ENCODE measurements at places on chromosomes 13 and 19.
A peak's percentile ranks its signal among the peaks of the same experiment; 100 is the strongest.

GRCh38 chr19:46408664-46409039, 4.7 kb downstream of the CCDC8 start:
- DNase-seq = peak; percentile 53

DNA sequence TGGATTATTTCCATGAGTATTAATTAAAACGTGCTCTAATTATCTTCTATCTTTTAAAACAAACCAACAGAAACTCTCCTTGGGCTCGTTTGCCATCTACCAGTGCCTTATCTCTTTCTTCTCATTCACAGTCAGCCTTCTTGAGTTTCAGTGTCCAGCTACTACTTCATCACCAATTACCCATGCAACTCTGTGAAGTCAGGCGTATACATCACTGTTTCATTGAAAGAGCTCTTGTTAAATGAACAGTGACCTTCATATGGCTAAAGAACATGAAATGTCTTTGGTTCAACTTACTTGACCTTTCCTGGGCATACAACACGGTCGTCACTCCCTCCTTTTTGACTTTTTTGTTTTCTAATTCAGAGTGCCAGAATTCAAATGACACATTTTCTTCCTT, 5.2 kb upstream of the IFT88 start:
- DNase-seq = no peak

- DNase-seq = no peak
These were observed 62.1 kb downstream of the PEPD start for GRCh38 chr19:33459222-33460090.

DNA sequence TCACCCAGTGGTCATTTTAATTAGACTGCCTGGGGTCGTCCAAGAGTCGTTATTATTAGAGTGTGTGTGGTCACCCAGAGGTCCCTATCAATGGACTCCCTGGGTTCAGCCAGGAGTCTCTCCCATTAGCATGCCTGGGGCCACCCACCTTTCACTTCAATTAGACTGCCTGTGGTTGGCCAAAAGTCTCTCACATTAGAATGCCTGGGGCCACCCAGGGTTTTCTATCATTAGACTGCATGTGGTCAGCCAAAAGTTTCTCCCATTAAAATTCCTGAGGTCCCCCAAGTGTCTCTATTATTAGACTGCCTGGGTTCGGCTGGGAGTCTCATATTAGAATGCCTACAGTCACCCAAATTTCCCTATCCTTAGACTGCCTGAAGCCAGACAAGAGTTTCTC, 1472.6 kb downstream of the UQCRFS1 start:
- peak; percentile 25 for DNase-seq

GRCh38 chr19:42450314-42450934, 7.7 kb upstream of the CXCL17 start:
- DNase-seq = peak; percentile 80

- DNase-seq = no peak
These were observed 65.0 kb downstream of the FGF9 start for GRCh38 chr13:21735701-21736401.

- DNase-seq = no peak
These were observed 94.5 kb downstream of the TDRD3 start for GRCh38 chr13:60491531-60491930.

DNA sequence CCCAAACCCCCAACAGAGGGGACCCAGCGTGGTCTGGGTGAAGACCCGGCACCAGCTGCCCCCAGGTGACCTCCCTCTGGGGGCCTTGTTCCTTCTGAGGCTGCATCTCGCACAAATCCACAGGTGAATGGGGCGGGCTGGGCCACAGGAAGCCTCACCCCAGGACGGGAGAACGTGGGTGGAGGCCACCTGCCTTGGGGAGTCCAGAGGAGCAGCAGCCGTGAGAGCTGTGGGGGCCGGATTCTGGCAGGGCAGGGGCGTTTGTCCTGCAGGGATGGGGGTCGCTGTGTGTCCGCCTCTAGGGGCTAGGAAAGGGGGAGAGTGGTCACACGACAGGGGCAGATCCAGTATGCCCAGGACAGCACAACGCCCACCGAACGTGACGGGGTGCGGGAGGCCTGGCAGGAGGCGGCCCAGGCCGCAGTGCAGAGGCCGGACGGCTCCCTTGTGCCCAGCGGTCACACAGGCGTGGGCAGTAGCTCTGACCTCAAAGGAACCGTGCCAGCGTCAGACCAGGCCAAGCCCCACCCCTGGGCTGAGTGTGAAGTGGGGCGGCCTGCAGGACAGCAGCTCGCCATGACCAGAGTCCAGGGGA, 6.7 kb downstream of the POLR2E start:
- no peak for DNase-seq

- no peak for DNase-seq
These were observed 445.6 kb downstream of the KCTD12 start for GRCh38 chr13:76440568-76440967.

- DNase-seq = peak; percentile 98
These were observed 63.0 kb upstream of the FLT1 start for GRCh38 chr13:28557725-28558520.

GRCh38 chr19:45809643-45810159, 5.4 kb downstream of the RSPH6A start:
- DNase-seq = peak; percentile 80

GRCh38 chr13:67225252-67226159, 4.6 kb downstream of the PCDH9 start:
- no peak for DNase-seq

DNA sequence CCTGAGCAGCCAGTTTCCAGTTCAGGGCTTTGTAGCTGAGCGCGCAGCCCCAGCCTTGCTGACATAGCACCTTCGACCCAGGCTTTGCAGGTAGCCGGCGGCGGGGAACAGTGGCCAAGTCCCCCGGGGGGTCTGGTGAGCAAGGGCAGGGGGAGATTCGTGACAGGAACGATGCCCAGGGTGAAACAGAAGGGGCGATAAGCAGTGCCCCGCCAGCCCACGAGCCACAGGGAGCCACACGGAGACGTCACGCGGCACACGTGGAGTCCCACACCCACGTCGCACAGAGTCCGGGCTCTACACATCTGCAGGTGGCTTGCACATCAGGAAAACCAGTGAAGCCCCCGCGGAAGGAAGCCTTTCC, 127.2 kb downstream of the SOX1 start:
- no peak for DNase-seq

GRCh38 chr19:27909185-27909840, 1303.6 kb downstream of the UQCRFS1 start:
- DNase-seq = no peak

- DNase-seq = no peak
These were observed 593 bp downstream of the ATG4D start for GRCh38 chr19:10544242-10544752.

- DNase-seq = no peak
These were observed 1.2 kb downstream of the GJB2 start for GRCh38 chr13:20191311-20192157.

GRCh38 chr19:9972103-9972502, 35.8 kb upstream of the OLFM2 start:
- no peak for DNase-seq

DNA sequence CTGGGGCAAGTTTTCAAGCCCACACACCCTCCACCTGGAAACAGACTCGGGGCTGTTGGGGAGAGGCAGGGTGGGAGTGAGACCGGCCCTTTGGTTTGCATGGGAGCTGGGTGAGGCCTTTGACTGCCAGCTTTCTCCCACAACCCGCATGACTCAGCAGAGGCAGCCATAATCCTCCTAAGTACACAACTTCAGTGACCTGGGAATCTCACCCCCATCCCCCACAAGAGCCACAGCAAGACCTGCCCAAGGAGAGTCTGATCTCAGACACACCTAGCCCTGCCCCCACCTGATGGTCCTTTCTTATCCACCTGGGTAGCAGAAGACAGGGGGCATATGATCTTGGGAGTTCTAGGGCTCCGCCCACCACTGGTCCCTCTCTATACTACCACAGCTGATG, 1615.4 kb downstream of the EFNB2 start:
- DNase-seq = no peak

- no peak for DNase-seq
These were observed 452.7 kb downstream of the SUCLA2 start for GRCh38 chr13:47548294-47548840.

DNA sequence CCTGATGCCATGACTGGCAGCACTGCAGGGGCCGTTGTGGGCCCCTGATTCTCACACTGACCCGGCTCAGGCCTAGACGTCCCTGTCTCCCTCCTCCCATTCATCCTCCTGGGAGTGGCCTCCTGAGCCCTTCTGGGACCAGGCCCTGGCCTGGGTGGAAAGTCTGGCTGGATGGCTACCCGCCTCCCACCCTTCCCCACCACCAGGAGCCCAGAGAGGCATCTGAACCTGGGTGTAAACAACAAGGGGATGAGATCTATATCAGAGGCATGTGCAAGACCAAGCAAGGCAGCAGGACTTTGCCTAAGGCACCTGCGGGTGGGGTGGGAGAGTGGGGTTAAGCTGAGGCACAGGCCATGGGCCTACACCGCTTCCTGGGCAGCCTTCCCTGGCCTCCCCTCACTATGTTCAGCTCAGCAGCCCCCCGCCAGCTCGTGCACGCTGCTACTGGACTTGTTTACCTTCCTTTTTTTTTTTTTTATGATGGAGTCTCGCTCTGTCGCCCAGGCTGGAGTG, 22.0 kb upstream of the ASPDH start:
- no peak for DNase-seq

DNA sequence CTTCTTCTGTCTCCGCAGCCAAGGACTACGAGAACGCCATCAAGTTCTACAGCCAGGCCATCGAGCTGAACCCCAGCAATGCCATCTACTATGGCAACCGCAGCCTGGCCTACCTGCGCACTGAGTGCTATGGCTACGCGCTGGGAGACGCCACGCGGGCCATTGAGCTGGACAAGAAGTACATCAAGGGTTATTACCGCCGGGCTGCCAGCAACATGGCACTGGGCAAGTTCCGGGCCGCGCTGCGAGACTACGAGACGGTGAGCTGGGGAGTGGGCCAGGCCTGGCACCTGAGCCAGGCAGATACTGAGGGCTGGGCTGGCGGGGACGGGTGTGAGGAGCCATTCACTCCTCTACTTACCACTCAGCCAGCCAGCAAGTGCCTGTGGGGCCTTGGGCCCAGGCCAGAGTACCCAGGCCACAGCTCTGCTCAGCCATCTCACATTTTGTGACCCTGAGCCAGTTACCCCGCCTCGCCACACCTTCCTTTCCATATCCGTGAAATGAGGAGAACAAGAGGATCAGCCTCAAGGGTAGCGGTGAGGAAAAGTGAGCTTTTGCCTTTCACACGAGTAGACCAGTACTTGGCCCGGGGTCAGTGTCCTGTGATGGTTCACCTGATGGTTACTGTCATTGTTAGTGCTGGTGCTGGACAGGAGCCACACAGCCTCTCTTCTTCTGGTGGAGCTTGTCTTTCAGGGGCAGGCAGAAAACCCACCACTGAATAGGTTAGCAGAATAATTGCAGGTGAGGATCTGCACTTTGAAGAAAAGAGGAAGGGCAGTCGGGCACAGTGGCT, 7.0 kb downstream of the PPP5C start:
- DNase-seq = no peak

DNA sequence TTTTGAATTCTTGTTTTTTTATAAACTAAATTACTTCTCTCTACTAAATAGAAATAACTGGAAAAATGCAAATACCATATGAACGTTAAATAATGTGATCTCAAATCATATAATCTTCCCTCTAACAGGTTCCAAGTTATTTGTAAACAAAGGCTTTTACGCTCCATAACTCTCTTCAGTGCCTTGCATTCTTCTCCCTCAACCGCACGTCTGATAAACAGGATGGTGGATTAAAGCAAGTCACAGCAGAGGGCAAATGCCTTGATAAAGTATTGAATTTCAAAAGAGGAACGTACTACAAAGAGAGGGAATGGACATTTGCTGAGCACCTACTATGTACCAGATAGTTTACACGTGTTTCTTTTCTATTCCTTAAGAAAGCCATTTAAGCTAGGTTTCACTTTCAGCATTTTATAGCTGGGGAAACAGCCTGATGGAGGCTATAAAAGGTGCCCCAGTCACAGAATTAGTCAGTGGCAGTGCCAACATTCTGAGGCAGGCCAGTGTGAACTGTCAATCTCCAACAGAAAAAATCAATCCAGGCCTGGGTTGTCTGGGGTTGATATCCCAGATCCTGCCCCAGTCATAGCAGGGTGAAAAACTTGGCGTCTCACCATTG, 15.8 kb downstream of the MRPS31 start:
- DNase-seq = no peak

DNA sequence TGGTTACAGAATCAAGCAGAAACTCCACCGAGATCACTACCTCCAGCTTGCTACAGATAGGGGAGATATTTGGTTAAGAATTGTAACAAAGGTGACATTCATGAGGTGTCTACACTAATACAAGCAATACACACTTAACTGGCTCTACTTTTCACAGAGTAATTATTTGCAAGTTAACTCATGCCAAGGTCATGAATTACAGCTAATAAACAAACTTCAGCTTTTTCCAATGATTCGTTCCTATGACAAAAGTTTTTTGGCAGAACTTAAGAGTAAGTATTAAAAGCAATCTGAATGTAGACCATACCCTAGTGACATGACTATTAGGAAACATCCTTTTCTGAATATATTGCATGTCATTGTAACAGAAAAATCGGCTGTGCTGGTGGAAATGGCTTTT, 72.1 kb downstream of the LHFPL6 start:
- DNase-seq = peak; percentile 28

DNA sequence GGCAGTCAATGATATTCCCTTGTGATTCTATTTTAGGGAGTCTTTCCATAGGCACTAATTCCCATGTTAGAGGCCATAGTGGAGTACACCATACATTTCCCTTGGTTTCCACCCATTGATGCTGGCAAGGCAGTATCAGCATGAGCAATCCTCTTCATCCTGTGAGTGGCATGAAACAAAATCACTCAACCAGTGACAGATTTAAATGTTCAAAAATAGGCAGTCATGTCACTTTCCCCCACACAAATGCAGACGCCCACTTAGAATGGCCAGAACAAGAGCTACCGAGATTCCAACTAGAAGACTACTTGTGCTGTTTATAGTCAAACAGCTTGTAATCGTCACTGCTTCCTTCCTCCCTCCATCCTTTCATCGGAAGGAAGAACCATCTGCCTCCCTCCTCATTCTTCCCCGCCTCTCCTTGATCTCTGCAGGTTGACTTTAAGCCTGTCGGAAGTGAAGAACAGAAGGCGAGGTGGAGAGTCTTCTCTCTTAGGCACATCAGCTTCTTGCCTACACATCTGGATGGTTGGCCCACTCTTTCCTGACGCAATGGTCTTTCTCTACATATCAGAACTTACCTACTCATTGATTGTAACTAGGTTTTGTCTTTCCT, 22.6 kb downstream of the RASL11A start:
- DNase-seq = no peak

All from EH (cell line).